Activated CD8-positive, alpha-beta memory T cell treated with anti-CD3 and anti-CD28 coated beads for 4 hours (primary cell): ENCODE measurements at places on chromosomes 1 and 21.

DNA sequence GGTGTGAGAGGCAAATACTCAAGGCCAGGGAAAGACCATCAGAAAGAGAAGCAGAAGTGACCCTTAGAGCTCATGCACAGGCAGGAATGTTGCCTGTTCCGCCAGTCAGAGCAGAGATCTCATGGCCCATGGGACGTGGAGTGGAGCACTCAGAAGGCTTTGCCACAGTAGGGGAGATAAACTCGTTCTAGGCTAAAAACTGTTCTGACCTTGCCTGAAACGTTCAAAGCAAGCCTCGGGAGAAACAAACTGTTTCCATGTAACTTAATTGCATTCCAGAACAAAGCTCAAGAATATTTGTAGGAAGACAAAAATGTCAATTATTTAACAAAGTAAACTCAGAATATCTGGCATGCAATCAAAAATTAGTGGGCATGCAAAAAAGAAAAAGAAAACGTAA lies 20.7 kb upstream of the SLC19A1 start:
- DNase-seq: no peak

DNA sequence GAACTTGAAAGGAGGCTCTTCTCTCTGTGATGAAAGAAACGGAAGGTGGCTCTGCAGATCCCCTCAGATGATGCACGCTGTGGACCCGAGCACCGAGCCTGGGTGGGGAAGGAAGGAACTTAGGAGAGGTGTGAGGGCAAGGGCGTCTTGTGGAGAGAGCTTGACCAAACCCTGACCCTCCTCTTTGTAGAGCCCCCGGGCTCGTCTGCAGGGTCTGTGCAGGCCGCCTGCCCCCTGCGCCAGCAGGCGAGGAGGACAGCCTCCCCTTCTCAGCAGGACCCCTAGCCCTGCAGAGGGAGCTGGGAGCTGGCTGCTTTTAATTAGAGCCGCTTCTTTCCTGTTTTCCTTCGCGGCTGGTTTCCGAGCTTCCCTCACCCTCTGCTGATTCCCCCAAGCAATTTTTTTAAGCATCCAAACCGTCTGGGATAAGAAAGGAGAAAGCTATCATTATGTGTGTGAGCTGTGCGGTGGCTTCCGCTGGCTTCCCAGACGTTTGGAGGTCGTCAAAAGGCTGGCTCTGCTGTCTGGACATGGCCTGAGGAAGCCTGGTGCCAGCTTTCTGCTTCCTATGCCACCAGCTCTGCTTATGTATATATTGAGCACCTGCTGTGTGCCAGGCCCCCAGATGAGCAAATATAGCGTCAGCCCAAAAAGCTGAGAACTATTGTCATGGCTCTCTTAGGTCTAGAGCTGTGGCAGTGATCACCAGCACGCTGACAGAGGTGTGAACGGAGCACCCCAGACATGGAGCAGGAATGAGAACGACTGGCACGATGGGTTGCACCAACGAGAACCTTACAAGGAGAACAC lies 160.2 kb upstream of the IRF2BP2 start:
- no peak for DNase-seq

DNA sequence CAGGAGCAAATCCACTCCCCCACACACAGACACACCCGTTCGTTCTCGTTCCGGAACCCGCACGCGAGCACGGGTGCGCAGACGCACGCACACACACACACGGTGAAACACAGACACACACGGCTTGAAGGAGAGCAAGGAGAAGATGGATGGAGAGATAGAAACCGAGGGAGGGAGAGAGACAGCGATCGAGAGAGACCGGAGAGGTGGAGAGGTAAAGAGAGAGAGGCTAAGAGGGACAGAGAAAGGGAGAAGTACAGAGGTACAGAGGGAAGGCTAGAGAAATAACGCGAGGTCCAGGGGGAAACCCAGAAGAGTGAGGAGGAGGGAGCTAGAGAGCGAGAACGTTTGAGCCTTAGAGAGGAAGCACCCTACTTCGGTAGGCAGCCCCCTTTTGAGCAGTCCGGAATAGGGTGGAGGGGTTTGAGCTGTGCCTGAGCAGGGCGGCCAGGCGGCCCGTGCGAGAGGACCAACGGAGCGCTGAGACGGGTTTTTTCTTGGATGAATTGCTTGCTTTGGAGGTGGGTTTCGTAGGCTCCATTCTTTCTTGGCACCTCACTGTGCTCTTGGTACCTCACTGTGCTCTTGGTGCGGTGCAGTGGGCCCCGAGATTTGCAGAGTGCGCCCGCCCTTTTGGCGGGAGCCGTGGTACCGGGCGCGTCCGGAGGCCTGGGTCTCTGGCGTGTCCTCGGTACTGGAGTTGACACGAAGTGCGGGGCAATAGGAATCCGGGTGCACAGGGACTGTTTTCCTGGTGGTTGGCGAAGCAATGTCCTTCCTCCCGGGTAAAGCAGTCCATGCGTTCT lies 88.4 kb upstream of the RHOU start:
- DNase-seq: no peak

DNA sequence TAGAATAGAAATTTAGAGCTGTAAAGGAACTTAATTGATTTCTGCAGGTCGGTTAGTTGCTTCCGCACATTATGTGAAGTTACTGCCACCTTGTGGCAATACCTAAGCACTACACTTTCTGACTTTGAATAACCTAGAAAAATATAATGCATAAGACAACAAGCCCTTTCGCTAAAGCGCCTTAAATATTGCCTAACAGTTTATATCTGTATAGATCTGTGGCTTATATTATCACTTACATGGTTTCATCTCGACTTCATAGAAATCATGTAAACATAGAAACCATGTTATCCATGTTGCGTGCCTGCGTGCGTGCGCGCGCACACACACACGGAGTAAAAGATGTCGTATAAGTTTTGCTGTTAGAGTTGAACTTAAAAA lies 10.9 kb upstream of the IFI16 start:
- DNase-seq: no peak

DNA sequence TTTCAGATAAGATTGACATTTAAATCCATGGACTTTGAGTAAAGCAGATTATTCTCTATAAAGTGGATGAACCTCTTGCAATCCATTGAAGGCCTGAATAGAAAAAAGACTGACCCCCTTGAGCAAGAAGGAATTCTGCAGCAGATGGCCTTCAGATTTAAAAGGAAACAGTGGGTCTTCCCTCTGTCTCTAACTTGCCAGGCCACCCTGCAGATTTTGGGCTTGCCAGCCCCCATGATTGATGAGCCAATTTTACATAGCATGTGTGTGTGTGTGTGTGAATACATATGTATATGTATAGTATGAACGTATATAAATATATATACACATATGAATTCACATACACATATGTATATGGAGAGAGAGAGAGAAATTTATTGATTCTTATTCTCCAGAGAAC lies 113.4 kb downstream of the GRIK1 start:
- no peak for DNase-seq
